ENCODE measurements at places on chromosomes 12 and 14.

DNA sequence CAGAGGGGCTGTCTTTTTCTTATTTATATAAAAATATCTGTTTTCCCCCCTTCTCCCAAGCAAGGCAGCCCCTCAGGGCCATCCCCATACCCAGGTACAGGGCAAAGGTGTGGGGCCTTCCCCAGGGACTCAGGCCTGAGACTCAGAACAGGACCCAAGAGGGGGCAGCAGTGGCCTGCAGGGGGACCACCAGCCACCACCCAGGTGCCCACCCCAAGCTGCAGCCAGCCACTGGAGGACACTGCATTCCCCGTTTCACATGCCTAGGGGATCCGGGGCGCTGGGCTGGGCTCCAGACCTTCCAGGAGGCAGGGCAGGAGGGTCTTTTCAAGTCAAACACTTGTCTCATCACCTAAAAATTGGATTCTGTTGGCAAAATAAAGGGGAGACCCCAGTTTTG, 83.3 kb downstream of the SCARB1 start:
- DNase-seq = no peak

DNA sequence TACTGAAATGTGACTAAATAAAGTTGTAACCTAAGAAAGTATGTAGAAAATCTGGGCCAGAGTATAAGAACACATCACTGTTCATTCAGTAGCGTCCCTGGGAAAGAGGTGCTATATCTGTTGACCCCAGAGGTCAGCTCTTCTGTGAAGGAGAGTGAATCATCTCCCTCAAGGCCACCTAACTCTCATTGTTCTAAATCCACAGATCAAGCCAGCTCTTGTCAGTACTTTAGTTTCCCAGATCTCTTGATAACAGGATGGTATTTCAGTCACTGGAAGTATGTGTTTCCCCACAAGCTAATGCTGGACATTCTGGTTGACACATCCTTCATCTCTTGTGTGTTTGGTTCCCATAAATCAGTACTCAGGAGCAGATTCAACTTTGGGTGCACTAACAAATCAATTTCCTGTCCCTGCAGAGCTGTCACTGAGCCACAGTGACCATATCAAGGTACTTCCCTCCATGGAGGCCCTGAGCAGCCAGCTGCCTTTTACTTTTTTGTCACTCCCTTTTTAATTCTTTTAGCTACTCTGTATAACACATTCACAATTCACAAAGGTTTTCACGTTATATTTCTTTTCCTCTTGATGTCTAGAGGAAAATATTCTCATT, 7.8 kb downstream of the KRT1 start:
- DNase-seq = no peak

DNA sequence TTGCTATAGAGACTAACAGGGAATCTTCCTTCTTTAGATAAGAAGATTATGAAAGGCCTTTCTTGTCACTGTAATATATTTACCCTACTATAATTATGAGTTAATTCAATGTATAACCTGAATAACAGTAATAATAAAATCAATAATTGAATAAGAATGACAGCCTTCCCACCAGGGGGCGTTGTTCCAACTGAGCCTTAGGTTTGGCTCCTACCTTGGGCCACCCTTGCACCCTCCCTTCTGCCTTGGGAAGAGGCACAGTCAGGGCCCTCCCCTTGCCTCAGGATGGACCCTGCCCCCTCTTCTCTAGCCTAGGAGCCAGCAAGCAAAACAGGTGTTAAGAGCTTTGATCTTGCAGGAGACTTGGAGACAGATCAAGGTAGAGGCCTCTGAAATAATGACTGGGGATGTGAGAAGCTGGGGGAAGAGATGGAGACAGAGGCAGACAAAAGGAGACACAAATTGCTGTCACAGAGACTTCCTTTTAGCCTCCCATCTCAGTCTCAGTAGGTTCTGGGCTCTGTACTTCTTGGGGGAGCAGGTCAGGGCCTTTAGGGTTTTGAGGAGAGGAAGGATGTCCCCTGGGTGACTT, 40.1 kb upstream of the CISTR start:
- peak; percentile 34 for DNase-seq

GRCh38 chr14:22883173-22883976, at the start of gene REM2:
Gene REM2 (plus strand): TSS chr14:22883222. CDS start chr14:22883288, 66 bp downstream.
- DNase-seq = no peak

GRCh38 chr12:108198043-108198442, 69.0 kb downstream of the WSCD2 start:
- DNase-seq = no peak

DNA sequence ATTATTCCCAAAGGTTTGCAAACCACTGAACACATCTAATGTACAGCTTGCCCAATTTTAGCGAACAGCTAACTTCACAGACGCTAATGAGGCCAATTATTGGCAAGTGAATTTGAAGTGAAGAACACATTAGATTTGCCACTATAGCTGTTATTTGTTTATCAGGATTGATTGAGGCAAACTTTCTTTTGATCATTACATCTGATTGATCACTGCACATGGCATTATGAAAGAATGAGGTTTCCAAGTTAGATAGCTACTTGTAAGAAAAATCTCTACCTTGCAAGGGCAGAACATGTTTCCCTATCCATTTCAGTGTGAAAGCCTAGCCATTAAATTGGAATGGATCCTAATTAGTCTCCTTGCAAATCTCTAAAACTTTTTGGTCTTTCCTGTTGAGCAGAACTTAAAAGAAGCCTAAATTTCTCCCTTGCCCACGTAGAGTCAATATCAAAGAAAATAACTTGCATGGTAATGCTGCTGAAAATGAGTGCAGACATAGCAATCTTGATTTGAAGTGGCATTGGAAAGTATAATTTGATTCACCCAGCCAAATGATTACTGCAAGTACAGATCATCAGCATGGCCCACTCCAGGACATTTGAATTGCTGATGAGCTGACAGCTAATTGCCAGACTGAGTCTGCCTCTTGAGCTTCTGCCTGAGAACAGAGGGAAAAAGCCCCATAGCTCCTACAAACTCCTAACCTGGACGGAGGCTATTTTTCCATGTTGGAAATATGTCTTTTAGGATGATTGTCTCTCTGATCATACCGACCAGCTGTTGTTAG, 98.6 kb downstream of the TPH2 start:
- no peak for DNase-seq

GRCh38 chr14:74521756-74522155, 28.2 kb downstream of the ISCA2 start:
- DNase-seq = no peak

- DNase-seq = no peak
These were observed 19.0 kb upstream of the SLC6A12 start for GRCh38 chr12:232731-233614.

- DNase-seq = no peak
These were observed 17.4 kb upstream of the COL2A1 start for GRCh38 chr12:48021485-48022179.

DNA sequence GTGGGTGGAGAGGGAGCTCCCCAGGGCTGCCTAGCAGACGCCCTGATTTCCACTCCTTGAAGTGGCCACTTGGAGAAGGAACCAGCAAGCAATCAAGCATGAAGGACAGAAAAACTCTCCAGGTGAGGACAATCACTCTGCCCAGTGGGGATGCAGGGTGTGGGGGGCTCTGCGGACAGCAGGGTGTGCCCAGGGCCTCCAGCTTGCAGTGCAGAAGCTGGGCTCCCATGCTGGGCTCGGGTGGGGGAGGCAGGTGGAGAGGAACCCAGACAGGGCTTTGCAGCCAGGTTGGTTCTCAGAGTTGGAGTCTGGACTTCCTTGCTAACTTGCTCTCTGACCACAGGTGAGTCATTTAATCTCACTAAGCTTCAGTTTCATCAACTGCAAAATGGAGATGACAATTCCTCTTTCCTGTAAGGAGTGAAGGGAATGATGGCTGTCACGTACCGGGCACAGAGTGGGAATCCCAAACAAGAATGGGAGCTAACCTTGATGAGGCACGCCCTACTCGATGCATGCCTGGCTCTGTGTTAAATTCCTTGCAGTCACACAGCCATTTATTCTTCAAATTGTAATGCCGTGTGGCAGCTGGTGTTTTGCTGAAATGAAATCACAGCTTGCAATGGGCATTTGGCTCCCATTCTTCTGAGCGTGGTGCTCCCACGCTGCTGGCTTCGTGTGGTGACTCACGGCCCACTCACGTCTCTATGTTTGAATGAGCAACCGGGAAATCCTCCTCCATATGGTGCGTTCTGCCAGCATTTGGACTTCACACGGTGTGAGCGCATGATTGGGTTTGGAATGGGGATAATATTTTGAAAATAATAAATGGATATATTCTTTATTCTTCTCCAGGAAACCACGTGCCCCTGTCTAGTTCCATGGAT, 75.2 kb downstream of the PRIMA1 start:
- no peak for DNase-seq

GRCh38 chr12:119627686-119628085, 34.1 kb downstream of the TMEM233 start:
- DNase-seq = no peak

DNA sequence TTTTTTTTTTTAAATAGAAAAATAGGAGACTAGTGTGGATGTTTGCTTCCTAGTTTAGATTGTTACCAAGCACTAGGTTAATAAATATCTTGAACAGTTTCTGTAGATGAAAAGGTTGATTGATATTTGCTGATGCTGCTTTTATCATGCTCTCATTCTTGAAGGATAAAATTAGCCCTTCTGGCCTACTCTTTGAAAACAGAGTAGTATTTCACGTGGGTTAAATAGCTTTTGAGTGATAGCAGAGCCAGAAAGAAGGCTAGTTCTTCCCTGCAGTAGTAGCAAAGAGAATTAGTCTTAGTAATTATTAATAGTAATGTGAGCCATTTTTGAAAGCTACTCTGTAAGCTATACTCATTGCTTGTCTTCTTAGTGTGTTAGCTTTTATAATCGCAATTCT, 5.2 kb downstream of the NEDD1 start:
- DNase-seq = no peak

DNA sequence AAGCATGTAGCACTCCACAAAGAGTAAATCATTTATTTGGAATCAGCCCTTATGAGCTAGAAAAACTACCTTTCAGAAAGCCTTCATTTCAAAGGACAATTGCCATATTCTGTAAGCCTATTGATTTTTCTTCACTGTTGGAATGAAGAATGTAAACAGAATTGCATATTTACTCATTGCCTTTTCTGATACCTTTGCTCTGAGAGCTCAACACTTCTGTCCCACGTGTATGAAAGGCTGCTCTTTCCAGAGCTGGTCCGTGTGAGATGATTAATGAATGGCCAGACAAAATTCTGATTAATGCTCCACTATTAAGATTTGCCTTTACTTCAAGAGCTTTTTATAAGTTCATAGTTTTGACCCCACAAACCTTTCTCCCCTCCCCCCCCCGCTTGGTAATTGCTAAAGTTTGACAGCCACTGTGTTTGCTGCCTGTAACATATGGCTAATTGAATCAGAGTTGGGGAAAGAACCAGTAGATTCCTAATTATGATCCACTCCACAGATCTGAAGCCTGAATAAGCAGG, 63.0 kb upstream of the PLEKHA5 start:
- no peak for DNase-seq

- no peak for DNase-seq
These were observed 242.7 kb downstream of the VRK1 start for GRCh38 chr14:97039717-97040363.

- no peak for DNase-seq
These were observed 1422.9 kb upstream of the TMEM132C start for GRCh38 chr12:126843915-126844669.

DNA sequence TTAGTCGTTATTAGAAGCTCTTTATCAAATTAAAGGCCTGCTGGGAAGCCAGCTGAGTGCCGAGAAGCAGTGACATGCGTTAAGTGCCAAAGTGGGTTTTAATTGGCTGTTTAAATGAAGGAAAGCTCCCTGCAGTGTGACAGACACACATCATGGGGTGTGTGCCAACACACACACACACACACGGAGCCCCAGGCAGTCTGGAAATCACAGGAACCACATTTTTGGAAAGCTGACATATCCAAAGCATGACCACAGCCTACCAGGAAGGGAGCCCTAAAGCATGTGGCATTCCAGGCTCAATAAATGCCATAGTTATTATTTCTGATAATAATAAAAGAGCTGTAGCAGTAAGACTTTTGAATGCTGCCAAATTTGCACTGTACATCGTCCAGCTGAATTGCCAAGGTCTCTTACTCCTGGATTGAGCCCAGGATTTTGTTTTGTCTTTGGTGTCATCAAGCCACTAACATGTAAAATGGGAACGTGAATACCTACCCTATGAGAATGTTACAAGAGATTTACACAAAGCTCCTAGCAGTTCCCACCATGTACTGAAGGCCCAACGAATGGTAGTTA, 135.1 kb downstream of the TMEM30B start:
- no peak for DNase-seq

DNA sequence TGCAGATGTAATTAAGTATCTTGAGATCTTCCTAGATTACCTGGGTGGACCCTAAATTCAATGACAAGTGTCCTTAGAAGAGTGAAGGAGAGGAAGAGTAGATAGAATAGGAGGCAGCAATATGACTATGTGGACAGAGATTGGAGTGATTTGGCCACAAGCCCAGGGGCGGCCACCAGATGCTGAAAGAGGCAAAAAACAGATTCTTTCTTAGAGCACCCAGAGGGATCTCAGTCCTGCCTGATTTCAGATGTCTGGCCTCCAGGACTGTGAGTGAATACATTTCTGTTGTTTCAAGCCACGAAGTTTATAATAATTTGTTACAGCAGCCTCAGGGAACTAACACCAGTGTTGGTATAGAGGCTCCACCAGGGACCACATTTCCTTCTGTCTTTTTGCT, 67.3 kb downstream of the DACT1 start:
- DNase-seq = no peak

GRCh38 chr14:103164779-103165178, 41.5 kb downstream of the TNFAIP2 start:
- no peak for DNase-seq

- DNase-seq = no peak
These were observed 5.7 kb upstream of the WSCD2 start for GRCh38 chr12:108123402-108123801.

DNA sequence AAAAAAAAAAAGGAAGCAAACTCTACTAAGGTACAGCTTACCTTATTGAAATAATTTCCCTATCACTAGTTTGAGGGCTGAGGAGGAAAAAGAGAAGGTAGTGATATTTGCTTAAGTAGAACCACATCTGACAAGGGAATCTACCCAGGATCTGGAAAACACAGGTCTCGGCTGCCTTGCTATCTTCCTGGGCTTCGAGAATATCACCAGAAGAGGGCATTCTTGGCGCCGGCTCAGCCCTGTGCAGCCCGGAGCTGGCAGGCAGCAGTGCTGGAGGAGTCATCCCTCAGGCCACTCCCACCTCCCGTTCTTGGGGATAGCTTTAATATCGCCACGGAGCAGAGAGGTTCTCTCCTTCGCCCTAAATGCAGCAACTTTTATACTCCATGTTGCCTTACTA, 1181.2 kb downstream of the VRK1 start:
- DNase-seq = peak; percentile 86

GRCh38 chr14:71290960-71291466, 383.8 kb downstream of the PCNX1 start:
- DNase-seq = peak; percentile 65

- no peak for DNase-seq
These were observed 116.4 kb downstream of the NUBPL start for GRCh38 chr14:31677630-31678029.

Measured in stimulated activated CD4-positive, alpha-beta T cell treated with anti-CD3 and anti-CD28 coated beads, Interleukin-4, amount 100 ng/mL, for 24 hours (primary cell).